GM13976 (cell line): ENCODE measurements at places on chromosomes 1 and 21.

DNA sequence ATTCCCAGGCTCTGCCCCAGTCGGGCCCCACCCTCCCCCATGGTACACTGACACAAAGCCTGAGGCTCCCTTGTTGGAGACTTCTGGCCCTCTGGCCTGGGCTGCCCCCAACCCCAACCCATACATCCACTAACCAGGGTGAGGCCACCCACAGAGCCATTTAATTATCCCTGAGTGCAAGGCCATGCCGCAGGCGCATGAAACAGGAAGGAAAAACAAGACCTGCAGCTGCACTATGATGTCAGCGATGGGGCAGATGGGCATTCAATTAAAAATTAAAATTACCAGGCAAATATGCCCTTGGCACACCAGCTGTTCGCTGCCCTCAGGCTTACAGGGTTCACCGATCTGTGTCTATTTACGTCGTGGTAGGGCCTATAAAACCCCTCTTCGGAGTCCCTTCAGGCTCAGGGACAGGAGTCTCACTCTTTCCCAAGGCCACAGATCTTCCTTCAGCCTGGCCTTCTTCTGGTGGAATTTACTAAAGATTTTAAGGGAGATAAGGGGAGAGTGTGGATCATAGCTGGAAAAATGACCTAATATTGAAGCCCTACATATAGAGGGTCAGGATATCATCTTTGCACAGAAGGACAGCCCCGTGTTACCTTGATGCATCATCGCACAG is 29.6 kb upstream of the RGS16 start:
- DNase-seq, result no peak

DNA sequence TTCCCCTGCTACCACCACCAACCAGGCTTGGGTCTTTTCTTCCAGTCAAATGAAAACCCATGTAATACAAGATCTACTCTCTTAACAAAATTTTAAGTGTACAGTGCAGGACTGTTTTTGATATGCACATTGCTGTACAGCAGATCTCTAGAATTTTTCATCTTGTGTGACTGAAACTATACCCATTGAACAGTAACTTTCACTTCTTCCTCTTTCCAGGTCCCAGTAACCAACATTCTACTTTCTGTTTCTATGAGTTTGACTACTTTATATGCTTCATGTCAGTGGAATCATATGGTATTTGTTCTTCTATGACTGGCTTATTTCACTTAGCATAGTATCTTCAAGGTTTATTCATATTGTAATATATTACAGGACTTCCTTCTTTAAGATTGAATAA is 45.3 kb upstream of the PLPPR4 start:
- no peak for DNase-seq

- no peak for DNase-seq
Observed at GRCh38 chr1:185393815-185394214, 76.8 kb upstream of the IVNS1ABP start.

- DNase-seq, result peak; percentile 68
Observed at GRCh38 chr1:154221278-154222001, 685 bp downstream of the UBAP2L start.

DNA sequence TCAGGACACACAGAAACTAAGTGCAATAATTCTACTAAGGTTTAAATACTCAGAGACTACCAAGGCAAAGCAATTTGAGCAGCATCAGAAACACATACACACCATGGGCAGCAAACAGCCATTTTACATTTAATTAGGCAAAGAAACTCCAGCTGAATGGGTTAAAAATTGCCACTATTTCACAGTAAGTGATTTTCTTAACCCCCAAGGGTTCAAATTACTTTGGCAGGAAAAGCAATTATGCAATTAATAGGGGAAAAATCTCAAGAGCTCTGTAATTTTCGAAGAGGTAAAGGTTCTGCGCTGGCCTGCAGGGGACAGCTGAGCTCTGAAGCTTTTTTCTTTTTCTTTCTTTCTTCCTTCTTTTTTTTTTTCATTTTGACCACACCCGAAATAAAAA is 206.2 kb upstream of the RRP15 start:
- DNase-seq, result no peak

DNA sequence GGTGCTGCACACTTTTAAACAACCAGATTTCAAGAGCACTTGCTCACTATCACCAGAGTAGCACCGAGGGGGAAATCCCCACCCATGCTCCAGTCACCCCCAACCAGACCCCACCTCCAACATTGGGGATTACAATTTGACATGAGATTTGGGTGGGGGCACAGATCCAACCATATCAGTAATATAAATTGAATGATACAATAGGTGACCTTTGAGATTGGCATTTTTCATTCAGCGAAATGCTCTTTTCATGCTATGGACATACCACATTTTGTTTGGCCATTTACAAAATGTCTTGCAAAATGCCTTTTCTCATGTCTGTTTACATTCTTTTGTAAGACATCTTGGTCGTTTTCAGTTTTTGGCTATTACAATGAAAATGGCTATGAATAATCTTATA is 23.9 kb downstream of the RYR2 start:
- DNase-seq, result no peak

- DNase-seq, result no peak
Observed at GRCh38 chr1:39936724-39937491, 18.0 kb upstream of the MFSD2A start.

- DNase-seq, result no peak
Observed at GRCh38 chr1:57012315-57012714, 46.5 kb upstream of the C8B start.

DNA sequence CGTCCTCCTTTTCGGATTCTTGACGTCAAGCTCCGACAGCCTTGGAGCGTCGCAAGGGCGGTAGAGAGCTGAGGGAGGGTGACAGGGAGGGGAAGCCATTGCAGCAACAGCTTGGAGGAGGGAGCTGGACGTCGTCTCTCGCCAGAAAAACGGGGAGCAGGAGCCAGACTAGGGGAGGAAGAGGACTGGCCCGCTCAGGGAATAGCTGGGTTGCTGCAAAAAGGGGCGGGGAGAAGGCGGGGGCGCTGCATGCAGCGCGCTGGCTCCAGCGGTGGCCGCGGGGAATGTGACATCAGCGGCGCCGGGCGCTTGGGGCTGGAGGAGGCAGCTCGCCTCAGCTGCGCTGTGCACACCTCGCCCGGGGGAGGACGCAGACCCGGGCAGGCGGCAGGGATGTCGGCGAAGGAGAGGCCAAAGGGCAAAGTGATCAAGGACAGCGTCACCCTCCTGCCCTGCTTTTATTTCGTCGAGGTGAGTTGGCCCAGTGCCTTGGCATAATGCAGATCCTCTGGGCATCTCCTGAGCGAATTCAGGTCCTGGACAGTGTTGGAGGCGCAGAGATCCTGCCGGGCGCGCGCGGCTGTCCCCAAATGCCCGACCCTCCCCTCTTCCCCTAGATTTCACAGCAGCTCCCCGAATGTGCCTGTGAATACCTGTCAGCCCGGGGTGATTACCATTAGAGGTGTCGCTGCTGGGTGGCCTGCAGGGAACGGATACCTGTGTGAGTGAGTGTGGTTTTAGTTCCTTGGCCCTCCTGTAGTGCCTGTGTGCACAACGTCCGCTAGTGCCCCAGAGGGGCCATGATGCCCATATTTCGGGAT is at the start of gene PLPPR4:
TSS of gene PLPPR4 (plus strand) at position 292 of the 821 bp plus-strand sequence. CDS start at position 394, 102 bp downstream.
- no peak for DNase-seq

DNA sequence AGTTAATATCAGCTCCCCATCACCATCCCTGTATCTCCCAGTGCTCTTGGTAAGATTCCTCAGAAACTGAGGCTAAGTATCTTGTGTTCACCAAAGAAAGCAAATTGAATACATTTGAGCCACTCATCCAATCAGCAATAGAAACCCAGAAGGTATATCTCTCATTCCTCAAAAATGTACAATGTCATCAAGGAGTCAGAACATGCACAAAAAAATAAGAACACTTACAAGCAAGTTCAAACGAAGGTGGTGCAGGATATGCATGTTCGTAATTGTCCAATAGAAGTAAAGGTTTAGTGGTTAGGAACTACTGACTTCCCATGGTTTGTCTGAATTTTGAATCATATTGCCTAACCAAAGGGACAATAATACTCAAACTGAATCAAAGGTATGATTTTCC is 24.3 kb downstream of the RXRG start:
- DNase-seq, result no peak

- DNase-seq, result peak; percentile 38
Observed at GRCh38 chr1:100077531-100077930, 55.2 kb downstream of the SASS6 start.

DNA sequence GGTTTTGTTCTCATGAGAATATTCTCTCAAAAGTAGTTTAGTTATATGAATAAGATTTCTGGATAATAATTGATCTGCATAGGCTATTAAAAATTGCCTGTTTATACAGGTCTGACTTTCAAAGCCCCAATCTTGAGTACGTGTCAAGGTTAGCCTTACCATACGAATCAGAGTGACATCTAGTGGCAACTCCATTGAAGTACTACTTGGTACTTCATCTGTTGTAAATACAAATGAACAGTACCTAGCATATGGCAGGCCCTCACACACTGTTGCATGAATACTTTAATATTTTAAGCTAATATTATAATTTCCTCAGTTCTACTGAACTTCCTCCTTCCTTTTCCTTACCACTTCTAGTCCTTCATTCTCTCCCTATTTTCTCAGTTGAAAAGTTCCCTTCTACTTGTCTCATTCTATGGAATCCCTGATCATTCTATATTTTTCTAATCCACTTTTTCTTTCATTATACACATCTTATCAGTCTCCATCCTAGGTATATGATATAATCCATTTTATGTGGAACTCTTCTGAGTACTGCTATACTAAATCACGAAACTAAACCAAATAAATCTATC is 101.2 kb downstream of the AKT3 start:
- peak; percentile 72 for DNase-seq

GRCh38 chr1:231584117-231584516 is 42.5 kb upstream of the DISC1 start:
- peak; percentile 50 for DNase-seq

GRCh38 chr1:200980452-200980772 is 43.1 kb downstream of the KIF21B start:
- DNase-seq, result no peak

DNA sequence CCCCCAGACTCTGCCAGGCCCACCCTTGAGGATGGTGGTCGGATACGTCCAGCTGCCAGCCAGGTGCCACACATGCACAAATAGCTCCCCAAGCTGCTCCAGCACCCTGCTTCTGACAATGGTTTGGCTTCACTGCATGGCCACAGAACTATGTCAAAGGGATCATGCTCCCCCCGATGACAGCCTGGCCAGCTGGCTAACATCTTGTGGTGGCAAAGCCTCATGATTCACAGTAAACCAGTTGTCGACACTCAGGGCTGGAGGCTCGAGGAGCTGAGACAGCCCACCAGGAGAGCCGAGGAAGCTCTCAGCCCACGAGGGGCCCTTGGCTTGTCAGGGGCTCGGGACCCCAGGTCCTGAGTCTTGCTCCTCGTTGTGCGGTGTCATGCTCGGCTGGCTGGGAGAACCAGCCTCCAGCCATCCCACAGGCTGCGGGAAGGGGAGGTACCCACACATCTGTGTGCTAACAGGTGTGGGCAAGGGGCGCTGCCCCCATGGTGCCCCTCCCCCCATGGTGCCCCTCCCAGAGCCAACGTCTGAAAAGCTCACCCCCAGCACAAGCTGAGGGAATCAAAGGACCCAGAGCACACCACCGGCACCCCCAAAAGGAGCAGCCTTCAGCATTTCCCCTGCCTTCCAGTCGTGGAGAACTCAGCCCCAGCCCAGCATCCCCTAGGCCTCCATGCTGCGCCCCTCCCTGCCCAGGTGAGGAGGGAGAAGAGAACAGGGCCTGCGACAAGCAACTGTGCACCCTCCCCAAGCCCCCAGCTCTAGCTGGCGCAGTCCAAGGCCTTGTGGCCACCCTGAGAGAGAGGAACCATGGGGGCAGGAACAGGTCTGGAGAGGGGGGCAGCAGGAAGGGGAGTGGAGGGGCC is 41.2 kb downstream of the KIF21B start:
- DNase-seq, result no peak

- peak; percentile 65 for DNase-seq
Observed at GRCh38 chr1:152654110-152654509, 9.1 kb upstream of the LCE2D start.

DNA sequence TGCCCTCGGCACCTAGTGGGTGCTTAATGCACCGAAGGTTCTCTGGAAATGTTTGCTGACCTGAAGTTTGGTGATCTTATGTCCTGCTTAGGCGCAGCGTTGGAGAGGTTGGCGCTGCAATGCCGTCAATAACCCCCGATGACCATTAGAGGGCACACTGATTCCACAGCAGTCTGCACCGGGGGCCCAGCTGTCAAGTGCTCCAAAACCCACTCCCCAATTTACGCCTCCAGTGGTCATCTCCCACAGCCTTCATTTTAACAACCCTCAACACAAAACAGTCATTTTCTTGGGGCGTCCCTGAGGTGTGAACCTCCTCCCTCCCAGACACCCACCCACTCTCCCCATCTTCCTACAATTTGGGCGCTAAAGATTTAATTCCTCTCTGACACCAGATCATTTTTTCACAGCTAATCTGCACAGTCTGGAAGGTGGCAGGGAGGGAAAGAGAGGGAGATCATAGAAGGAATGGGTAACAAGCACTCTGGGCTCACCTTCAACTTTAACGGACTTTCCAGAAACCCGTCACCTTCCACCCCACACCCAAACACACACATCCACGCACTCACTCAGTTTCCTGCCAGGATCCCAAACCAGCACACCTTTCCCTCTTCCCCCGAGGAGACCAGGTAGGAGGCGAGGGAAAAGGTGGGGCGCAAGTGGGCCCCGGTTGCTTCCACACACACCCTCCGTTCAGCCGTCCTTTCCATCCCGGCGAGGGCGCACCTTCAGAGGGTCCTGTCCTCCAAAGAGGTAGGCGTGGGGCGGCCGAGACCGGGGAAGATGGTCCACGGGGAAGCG is 570 bp upstream of the NPR1 start:
- DNase-seq, result peak; percentile 80

- no peak for DNase-seq
Observed at GRCh38 chr21:38511662-38512243, 13.5 kb upstream of the ERG start.

GRCh38 chr1:157286646-157287420 is 148.6 kb upstream of the ETV3 start:
- DNase-seq, result no peak

- DNase-seq, result no peak
Observed at GRCh38 chr21:41147096-41147978, 20.6 kb upstream of the BACE2 start.

DNA sequence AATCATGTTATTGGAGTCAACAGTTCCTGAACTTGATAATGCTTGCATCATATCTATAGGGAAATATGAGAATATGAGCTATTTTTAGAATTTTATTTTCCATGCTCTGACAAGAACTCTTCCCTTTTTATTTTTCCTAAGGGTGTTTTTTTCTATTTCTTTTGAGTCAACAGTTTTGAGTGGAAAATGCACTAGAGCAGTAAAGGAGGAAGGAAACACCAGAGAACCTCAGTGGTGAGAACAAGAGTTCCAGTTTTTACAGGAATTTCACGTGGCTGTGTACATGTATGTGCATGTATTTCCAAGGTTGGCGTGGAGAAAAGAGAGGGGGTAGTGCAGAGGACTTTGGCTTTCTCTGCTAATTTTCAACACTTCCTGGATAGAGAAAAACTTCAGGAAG is 63.6 kb upstream of the TNFSF18 start:
- no peak for DNase-seq

- no peak for DNase-seq
Observed at GRCh38 chr1:47438165-47439016, 547 bp downstream of the FOXD2 start.
